Cardiac septum (tissue), 1 donor: ENCODE measurements at places on chromosomes 3 and 15. TPM values are rescaled to one million over a fixed set of nuclear protein-coding genes. Genes with fewer than 3 reads are reported as not detected.

DNA sequence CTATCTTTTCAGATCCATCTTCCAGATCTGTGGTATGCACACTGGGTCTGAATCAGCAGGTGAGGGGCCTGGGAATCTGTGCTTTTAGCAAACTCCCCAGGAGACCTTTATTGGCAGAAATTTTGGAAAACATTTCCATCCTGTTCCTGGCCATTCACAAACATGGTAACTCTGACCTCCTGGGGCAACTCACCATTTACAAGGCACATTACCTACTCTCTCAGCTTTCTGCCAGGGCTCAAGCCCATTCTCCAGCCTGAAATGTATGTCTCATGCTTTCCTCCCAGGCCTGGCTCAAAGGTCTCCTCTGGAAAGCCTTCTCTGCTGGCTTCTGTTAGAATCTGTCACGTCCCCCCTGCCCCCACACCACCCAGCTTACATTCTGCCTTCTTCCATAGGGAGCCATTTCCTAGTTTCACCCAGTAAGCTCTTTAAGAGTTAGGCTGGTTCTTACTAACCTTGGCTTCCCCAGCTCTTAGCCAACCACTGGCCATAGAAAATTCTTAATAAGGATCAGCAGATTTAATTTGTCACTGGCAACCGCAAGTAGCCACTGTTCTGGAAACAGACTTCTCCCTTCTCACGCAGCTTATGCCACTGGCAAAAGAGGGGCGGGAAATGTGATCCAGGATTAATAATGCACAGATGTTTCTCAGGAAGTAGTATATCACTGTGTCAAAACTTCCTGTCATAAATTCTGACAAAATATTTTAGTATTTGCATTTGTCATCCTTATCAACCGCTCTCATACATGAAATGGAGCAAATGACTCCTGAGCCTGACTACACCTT lies 55.0 kb downstream of the RORA start:
- no peak for DNase-seq

- DNase-seq = no peak
Measured at GRCh38 chr3:72907131-72907711, 19.4 kb downstream of the GXYLT2 start.

DNA sequence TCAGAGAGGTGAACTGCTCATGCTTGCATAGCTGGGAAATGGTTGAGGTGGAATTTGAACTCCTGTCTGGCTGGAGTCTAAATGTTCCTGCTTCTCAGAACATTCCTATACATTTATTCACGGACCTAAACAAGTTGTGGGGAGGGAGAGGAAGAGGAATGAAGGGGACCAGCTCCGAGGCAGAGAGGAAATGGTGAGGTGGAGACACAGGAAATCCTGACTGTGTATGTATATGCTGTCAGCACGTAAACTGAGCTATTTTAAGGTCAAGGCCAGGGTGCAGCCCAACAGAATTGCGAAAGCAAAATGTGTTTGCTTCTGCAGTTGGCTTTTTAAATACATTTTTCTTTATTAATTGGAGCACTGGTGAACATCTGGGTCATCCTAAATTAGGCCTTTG lies 74.1 kb upstream of the POMGNT2 start:
- peak; percentile 75 for DNase-seq

DNA sequence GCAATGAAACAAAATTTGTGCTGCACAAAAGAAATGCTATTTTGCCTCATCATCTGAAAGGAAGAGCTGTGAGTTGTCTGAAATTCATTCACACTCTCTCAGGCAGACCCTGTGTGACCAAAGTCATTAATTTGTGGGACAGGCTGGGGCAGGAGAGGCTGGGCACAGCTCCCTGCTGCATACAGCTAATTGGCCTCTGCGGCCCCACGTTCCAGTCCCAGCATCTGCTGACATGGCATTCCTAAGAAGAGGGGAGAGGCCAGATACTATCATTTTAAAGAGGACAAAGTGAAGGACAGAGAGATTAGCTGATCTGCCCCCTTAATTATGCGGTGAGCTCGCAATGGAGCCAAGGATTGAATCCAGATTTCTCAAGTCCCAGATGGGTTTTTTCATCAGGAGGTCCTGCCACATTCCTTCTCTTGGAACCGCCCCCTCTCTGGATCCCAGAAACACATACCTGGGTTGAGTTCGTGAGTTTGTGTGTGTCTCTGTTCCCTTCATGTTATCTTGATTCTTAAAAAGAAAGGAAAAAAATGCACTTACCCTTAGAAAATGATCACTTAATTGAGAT lies 25.1 kb downstream of the POLR2M start:
- DNase-seq = no peak

GRCh38 chr3:30613133-30613825 lies 6.9 kb downstream of the TGFBR2 start:
- DNase-seq = no peak

Gene RETNLB
- total RNA-seq = not detected

DNA sequence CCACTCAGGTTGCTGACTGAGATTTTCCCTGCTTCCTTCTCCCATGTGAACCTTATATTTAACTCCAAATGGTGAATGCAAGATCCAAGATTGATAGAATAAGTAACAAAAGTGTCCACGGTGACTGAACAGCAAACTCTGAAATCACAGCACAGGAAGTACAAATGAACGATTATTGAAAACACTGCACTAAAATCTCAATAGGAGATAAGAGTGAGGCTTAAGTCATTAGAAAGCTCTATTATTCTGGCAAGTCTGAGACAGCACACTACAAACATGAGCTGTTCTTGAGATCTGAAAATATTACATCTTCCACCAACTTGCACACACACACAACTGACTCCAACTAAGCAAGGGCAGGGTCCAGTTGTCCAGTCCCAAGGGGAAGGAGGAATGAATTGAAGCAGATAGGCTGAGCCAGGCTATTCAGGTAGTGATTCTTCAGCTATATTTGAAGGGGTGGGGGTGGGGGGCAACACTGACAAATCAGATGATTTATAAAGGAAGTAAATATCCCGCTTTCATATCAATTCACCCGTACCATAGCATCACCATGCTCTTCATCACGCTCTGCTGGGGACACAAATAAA lies 2.9 kb downstream of the ZNF385D start:
- DNase-seq = no peak

GRCh38 chr15:56725386-56725785 lies 7.9 kb downstream of the ZNF280D start:
- DNase-seq = no peak

Gene SLC28A2
- not detected for total RNA-seq

- DNase-seq = no peak
Measured at GRCh38 chr3:150074697-150075416, 104.2 kb upstream of the PFN2 start.

Gene LRRK1
- 3.5 TPM for total RNA-seq

DNA sequence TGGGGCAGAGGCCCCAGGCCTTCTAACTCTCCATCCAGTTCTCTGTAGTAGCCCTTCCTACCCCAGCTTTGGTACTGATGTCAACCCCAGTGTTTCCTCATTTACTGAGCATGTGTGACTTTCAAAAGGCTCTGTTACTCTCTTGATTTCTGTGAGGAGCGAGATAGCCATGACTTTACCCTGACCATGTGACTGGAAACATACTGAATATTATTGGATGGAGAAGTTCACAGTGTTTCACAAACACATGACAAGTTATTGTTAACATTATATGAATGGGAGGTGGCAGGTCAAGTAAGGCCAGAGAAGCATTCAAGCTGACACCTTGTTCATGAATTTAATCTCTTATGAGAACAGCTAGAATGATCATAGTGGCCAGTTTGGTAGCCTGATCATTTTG lies 53.7 kb downstream of the MAGI1 start:
- no peak for DNase-seq

DNA sequence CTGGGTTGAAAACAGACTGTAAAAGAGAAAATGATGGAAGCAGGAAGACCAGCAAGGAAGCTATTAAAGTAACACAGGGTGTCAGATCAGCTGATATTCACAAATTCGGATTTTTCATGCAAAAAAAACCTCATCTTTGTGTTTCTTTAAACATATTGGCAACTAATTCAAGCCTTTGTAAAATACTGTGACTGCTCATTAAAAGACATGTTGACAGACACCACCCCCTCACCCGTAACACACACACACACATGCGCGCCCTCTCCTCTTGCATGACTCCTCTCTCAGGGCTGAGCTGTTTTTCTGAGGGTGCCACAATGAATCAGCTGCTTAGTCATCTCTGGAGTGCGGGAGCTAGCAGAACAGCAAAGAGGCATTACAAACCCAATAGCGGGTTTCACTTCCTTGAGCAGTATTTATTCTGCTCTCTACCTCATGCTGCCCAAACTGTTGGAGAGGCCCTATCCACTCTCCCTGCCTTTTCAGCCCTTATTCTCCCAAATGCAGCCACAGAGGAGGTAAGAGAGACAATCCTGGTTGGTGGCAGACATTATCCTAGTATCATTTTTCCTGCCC lies 35.8 kb upstream of the CCDC80 start:
- DNase-seq = no peak

GRCh38 chr3:186465508-186465907 lies 78.7 kb downstream of the CRYGS start:
- DNase-seq = no peak

- DNase-seq = no peak
Measured at GRCh38 chr3:134086616-134087015, 56.9 kb upstream of the SLCO2A1 start.

DNA sequence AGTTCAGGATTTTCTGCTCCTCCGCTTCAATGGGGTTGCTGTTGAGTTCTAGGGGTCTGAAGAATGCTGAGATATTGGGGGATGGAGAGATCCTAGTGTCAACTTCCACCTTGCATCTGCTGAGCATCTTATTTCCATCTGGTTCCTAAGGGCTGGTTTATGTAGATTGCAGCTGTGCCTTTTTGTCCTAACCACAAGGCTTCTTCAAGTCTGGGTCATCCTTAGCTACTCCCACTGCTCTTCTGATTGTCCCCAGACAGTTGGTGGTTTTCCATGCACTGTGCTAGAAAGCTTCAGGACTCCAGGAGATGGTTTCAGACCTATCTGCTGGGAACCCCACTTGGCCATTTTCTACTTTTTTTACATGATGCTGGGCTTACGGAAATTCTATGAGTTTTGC lies 125.0 kb downstream of the IL20RB start:
- no peak for DNase-seq

DNA sequence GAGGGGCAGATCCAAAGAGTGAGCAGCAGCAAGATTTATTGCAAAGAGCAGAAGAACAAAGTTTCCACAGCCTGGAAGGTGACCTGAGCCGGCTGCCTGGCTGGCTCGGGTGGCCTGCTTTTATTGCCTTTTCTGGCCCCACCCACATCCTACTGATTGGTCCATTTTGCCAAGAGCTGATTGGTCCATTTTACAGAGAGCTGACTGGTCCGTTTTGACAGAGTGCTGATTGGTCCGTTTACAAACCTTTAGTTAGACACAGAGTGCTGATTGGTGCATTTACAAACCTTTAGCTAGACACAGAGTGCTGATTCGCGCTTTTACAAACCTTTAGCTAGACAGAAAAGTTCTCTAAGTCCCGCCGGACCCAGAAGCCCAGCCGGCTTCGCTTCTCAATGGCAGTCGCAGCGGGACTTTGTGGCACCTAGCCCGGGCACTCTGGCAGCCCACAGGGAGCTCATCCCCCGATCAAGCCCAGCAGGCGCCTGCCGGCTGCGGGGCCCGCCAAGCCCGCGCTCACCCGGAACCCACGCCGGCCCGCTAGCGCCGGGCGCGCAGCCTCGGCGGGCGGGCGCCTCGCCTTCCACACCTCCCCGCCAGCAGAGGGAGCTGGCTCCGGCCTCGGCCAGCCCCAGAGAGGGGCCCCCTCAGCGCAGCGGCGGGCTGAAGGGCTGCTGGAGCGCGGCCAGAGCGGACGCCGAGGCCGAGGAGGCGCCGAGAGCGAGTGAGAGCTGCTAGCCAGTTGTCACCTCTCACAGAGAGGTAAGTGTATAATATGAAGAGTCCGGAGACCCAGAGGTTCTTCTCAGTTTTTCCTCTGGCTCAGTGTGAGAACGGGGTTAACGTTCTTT lies 339.2 kb downstream of the CHL1 start:
- DNase-seq = no peak

GRCh38 chr3:177370246-177370822 lies 173.1 kb upstream of the TBL1XR1 start:
- no peak for DNase-seq
